GM03348 (cell line): ENCODE measurements at places on chromosomes 2 and 18.
A peak's percentile ranks its signal among the peaks of the same experiment; 100 is the strongest.

DNA sequence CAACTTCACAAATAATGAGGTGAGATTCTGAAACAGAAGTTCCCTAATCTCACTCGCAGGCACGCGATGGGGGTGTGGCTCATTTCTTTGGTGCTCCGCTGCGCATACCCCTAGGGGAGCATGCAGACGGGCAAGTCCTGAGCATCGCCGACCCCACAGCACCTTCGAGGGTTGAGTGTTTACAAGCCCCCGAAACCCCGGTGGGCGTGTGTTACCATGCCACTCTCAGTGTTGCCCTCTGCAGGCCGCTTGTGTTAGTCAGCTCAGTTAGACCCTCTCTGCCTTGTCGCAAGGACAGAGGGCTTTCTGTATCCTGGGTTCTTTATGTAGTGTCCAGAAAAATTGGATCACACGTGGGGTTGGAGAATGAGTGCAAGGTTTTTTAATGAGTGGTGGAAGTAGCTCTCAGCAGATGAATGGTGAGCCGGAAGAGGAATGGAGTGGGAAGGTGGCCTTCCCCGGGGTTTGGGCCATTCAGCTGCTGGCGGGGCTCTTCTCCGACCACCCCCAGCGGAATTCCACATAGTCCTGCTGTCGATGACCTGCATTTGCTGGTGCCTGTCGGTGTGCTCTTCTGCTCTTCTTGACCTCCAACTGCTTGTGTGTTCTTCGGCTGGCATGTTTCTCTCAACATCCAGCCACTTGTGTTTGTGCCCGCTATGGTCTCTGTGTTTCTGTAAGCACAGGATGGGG, 191.3 kb downstream of the RPRM start:
- DNase-seq = peak; percentile 15

- no peak for DNase-seq
Observed at GRCh38 chr18:29560270-29560669, 1383.3 kb upstream of the CDH2 start.

GRCh38 chr2:41958251-41958650, 89.6 kb upstream of the PKDCC start:
- DNase-seq = no peak

GRCh38 chr2:194135463-194135862, 1521.6 kb upstream of the SLC39A10 start:
- DNase-seq = no peak

DNA sequence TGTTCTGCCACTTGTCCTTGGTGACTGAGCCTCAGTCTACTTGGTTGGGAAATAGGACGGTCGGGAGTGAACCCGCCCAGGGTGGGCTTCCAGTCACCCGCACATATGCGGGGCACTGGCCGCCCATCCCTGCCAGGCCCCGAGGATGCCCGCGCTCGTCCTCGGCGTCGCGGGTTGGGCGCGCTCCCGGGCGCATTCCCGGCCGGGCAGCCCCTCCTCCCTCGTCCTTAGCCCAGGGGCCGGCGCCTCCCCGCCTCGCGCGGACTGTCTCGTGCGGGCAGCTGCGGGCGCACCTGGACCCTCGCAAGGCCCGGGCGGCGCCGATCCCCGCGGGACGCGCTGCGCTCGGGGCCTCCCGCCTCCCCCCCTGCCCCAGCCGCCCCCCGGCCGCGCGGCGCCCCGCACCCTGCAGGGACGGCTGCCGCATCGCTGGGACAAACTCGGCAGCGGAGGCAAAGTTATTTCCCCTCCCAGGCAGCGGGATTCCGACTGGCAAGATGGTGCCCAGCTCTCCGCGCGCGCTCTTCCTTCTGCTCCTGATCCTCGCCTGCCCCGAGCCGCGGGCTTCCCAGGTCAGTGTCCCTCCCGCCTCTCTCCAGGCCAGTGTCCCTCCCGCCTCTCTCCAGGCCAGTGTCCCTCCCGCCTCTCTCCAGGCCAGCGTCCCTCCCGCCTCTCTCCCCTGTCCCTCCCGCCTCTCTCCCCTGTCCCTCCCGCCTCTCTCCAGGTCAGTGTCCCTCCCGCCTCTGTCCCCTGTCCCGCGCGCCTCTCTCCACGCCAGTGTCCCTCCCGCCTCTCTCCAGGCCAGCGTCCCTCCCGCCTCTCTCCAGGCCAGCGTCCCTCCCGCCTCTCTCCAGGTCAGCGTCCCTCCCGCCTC, at the start of gene FBLN7:
Gene FBLN7, plus strand, starts transcription at position 227 of the 874 bp plus-strand sequence. Its CDS starts 271 bp downstream, at position 498.
- peak; percentile 70 for DNase-seq

DNA sequence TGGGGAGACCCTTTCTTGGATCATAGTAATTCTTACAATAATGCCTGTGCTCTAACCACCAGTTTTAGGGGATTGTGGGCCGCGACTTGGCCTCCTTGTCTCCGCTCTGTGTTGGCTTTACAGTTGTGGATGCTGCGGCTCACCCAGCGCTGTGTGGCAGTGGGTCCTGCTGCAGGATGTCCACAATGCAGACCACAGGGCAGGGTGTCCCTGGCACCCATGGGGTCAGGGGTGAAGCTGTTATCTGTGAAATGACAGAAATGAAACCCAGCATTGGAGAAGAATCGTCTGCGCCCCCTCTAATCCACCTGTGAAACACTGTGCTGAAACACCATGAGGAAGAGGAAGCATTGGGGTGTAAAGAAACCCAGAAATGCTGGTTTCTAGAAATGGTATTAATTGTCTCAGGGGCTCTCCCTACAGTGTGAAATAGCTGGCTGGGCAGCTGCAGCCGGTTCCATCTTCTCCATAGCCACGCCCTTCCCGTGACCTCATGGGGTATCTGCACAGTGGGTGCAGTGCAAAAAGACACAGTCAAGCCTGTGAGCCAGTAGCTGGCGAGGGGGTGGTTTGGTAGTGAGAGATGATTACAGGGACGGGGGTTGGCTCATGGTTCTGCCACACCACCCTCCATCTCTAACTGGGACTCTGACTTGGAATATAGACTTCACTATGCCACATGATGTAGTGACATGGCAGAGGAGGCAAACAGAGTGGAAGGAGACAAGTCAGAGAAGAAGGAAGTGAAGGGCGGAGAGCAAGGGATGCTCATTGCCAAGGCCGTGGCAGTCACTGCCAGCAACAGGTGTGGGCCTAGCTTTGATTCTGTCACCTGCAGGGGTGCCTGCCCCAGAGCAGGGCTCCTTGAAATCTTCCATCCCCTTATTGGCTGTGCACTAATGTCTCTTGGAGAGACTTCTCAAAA, 16.2 kb downstream of the INPP4A start:
- DNase-seq = no peak

- DNase-seq = peak; percentile 32
Observed at GRCh38 chr2:55093381-55093780, 43.1 kb upstream of the RTN4 start.

- DNase-seq = no peak
Observed at GRCh38 chr2:166831930-166832329, 56.4 kb upstream of the XIRP2 start.

- DNase-seq = no peak
Observed at GRCh38 chr2:234483568-234484251, 13.2 kb downstream of the ARL4C start.
